NCI-H1092 treated with DMSO at 0.1 percent for 48 hours (cell line): ENCODE measurements at places on chromosomes 16 and 17.

GRCh38 chr16:1102333-1102700 is 6.3 kb upstream of the C1QTNF8 start:
- no peak for DNase-seq

DNA sequence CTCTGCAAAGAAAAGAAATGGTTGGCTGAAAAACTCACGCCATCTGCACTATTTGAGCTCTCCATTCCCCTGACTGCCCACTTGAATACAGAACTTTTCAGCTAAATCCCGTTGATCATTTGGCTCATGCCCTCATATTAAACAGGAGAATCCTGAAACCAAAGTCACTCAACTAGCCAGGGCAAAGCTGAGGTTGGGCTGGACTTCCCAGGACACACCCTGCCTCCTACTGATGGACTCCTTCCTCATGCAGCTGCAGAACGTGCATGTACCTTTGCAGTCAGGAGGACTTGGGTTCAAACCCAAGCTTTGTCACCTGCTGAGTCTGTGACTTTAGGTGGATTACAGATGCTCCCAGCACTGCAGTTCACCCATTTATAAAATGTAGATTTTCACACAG is 7.7 kb downstream of the ASIC2 start:
- DNase-seq, result no peak

GRCh38 chr17:8072729-8073461 is 14.6 kb downstream of the ALOX12B start:
- DNase-seq, result no peak

GRCh38 chr17:6556121-6557039 is at the start of gene PITPNM3:
Gene PITPNM3 (minus strand): TSS chr17:6556555. CDS start chr17:6556406, 149 bp downstream.
- no peak for DNase-seq

DNA sequence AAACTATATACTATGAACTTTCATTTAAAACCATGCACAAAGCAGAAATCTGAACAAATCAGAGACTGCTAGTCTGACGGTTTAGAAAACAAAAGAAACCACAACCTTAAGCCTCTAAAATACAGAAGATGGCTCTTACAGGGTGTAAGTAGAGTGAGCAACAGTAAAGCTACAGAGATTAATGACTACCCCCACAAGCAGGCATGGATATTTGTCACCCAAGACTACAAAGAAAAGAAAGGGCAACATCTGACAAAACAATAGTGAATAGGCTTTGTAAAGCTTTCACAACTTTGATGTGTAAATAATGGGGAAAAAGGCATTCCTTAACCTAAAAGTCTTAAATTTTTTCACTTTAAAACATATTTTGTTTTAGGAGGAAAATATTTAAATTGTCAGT is 75.0 kb downstream of the SPAG9 start:
- DNase-seq, result no peak

- DNase-seq, result no peak
Measured at GRCh38 chr17:16232391-16232790, 15.4 kb downstream of the PIGL start.

DNA sequence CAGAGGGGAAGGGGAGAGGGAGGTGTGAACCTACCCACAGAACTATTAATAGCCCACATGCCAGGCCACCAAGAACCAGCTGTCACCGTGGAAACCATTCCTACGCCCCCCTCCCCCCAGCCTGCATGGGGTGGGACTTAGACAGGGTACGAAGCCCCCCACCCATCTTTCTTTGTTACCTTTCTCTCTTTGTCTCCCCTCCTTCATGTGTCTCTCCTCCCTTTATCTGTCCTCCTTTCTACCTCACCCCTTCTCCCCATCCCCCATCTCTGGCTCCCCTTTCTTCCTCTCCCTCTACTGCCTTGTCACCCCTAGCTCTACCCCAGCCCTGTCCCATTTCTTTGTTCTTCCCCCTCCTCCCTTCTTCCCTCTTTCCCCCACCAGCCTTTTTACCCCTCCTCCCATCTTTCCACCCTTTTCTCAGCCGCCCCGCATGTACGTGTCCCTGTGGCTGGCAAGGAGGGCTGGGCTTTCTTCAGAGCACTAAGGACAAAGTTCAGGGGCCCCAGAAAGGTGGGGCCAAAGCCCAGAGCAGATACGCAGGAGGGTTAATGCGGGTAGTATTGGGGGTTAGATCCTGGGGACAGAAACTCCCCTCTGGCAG is 8.0 kb downstream of the THRA start:
- DNase-seq, result peak; percentile 30

DNA sequence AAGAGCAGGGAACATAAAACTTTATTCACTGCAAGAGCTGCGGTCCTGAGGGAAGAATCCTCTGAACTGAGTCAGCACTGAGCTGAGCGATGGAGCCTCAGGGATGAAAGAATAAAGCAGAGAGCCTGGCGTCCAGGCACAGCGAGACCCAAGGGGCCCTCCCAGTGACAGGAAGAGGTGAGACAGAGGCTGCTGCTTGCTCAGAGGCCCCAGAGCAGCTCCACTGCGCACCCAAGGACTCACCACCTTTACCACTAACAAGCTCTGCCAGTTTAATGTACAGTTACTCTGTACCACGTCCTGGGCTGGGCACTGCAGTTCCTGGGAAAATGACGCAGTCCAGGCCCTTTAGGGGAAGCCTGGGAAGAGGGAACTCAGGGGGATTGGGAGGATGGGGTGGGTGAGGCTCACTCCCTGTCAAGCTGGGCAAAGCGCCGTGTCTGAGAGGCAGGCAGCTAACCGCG is 5.6 kb downstream of the GFAP start:
- DNase-seq, result no peak

- no peak for DNase-seq
Measured at GRCh38 chr16:62254847-62255246, 218.6 kb upstream of the CDH8 start.

DNA sequence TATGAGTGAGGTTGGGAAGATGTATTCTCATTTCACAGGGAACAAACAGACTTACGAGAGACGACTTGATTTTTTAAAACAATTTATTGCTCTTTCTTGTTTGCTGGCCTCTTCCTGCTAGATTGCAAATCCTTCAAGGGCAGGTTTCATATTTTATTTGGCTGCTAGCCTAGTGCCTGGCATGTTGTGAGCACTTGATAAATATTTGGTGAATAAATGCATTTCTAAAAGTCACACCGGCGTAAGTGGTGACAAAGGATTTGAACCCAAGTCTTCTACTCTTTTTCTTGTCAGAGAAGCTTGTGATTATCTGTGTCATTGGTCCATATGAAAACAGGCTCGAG is 1.4 kb downstream of the WWP2 start:
- DNase-seq, result no peak

GRCh38 chr16:25036561-25036960 is 21.4 kb upstream of the ARHGAP17 start:
- no peak for DNase-seq

GRCh38 chr17:46154151-46154816 is 38.9 kb downstream of the KANSL1 start:
- DNase-seq, result no peak

- DNase-seq, result peak; percentile 26
Measured at GRCh38 chr16:21600031-21600773, 825 bp downstream of the METTL9 start.

DNA sequence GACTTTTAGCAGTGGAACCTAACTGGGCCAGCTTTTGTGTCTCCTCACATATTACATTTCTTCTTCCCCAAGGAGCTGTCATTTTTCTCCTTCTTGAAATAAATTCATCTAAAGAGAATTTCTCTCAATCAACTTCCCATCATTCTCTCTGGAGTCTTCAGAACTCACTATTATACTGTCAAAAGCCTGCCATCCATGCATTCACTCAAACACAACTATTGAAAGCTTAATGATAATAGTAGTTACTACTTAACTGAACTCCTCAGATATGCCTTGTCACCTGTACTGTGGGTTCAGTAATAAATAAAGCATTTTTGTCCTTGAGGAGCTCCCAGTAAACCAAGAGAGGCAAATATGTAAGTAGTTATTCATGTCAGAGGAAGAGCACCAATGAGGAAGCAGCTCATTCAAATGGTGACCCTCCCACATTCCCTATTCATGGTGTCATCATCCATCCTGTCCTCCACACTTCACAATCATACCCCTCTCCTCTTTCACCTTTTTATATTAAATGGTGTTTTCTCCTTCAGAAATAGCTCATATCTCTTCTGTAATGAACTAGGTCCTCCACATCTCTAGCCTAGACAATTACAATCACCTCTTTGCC is 162.6 kb downstream of the CA10 start:
- DNase-seq, result no peak

DNA sequence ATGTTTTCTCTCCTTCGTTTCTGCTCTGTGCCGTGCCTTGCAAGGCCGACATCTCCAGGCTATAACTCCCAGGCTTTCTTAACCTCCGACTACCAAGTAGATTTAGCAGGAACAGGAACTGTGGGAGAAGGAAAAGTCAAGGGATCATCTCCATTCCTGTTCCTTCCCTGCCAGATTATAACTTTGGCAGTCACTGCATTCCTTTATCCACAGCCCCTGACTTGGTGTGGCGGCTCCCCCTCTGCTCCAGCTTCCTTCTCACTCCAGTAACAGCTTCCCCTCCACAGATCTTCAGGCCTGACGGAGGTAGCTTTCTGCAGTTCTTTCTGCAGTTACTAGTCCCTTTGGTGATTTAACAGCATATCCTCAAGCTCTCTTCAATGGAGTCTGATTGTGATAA is 234.6 kb upstream of the MON1B start:
- no peak for DNase-seq

- DNase-seq, result no peak
Measured at GRCh38 chr17:47925678-47925988, 15.7 kb upstream of the PNPO start.

DNA sequence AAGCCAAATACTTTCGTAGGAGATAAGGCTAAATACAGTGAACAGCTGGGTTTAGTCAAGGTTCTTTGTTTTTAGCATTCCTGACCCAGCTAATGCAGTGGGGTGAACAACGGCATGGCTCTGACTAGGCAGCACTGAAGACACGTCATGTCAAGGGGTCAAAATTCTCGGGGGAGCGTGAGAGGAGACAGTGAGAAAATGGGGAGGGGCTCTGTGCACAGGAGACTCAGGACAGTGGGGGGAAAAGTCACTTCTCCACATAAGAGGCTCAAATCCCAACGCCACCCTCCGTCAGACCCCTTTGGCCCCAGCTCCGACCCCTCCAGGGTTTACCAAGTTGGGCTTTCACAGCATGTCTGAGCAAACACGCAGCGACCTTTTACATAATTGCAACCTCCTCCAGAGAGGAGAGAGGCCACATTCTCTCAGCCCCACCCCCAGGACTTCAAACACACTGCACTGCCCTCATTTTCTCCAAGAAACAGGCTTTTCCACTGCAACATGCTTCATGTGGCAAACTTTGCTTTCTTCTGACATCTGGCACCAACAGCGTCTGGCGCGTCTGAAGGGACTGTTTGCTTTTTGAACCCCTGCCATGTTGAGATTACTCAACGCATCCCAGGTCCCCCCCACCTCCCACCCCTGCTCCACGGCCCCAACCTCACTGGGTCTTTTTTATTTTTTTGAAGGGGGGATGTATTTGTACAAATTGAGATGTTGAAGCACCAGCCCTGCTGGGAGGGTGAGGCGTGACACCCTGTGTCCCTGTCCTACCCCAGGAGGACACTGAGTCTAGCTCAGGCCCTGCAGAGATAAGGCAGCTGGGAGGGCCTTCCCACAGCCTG is 30.0 kb downstream of the AXIN2 start:
- peak; percentile 24 for DNase-seq

GRCh38 chr16:11429823-11430222 is 84.6 kb downstream of the RMI2 start:
- DNase-seq, result no peak

DNA sequence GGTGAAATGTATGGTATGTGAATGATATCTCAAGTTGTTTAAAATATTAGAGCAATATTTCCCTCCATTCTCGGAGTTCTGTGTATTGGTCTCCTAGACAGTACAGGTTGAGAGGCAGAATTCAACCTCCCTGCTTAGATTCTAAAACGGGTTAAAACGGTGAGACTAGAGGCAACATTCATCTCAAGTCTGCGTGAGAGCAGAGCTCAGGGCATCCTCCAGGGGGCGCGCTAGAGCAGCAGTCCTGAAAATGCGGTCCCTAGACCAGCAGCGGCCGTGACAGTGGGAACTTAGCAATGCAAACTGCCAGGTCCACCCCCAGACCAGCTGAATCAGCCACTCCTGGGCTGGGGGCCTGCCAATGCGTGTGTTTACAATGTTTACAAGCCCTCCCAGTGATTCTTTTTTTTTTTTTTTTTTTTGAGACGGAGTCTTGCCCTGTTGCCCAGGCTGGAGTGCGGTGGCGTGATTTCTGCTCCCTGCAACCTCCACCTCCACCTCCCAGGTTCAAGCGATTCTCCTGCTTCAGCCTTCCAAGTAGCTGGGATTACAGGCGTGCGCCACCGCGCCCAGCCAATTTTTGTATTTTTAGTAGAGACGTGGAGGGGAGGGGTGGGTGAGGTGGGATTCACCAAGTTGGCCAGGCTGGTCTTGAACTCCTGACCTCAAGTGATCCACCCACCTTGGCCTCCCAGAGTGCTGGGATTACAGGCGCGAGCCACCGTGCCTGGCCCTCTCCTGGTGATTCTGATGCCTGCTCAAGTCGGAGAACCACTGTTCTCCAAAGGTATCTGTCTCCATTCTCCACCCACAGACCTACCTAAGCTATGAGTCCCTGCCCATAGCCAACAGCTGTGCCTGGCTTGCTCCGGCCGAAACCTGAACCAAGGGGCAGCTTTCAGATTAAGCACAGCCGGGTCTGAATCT is 24.2 kb downstream of the KLHL36 start:
- DNase-seq, result peak; percentile 43

- no peak for DNase-seq
Measured at GRCh38 chr16:67301080-67301782, 21.9 kb downstream of the PLEKHG4 start.

DNA sequence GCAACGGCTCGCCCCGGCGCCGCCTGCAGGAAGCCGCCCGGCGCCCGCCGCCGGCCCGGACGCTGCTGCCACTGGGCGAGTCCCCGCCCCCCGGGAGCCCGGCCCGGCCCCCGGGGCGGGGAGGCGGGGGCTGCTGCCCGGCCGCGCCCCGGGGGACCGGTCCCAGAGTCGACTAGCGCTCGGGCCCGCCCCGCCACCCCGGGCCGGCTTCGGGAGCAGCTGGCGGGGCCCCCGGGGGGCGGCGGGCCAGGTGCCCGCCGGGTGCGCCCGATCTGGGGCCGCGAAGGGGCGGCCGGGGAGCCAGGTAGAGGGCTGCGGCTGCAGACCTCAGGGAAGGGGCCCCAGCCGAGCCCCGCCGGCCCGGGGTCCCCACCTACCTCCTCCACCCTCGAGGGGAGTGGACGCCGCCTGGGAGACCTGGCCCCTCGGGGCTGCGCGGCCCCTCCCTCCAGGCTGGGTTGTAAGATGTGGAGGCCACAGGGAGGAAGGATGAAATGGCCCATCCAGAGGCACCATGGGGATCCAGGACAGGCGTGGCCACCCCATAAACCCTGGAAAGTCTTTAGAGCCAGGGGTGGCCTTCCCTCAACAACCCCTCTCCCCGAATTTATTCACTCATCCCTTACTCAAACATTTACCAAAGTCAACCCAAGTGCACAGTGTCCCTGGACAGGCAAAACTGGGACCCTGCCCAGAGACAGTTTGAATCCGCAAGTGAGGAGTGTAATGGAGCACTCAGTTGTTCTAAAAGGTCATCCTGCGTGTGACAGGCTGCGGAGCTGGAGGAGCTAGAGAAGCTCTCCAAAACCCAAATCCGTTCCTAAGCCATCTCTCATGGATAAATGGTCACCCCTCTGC is at the start of gene CDYL2:
Gene CDYL2 (minus strand): TSS at position 73 of the 858 bp plus-strand sequence. CDS start 425 bp downstream, outside the sequence.
- DNase-seq, result no peak

GRCh38 chr17:630801-631200 is 83.8 kb downstream of the VPS53 start:
- DNase-seq, result no peak
